ENCODE measurements at places on chromosomes 16 and 17. TPM values are rescaled to one million over a fixed set of nuclear protein-coding genes. Genes with fewer than 3 reads are reported as not detected.

The ACTG1 gene
- 3,629 TPM for total RNA-seq

The SOX8 gene
- not detected for total RNA-seq

The KRT27 gene
- not detected for total RNA-seq

The TSNAXIP1 gene
- 2.2 TPM for total RNA-seq

The HAP1 gene
- 1.1 TPM for total RNA-seq

The GNG13 gene
- not detected for total RNA-seq

The KRTAP16-1 gene
- not detected for total RNA-seq

The PPP1R1B gene
- not detected for total RNA-seq

The CDT1 gene
- 95.4 TPM for total RNA-seq

The TPSG1 gene
- not detected for total RNA-seq

The RUNDC1 gene
- 12.7 TPM for total RNA-seq

The TMEM235 gene
- not detected for total RNA-seq

The BCO1 gene
- total RNA-seq: 1.4 TPM

The CACNA1H gene
- total RNA-seq: not detected
